Dermis microvascular lymphatic vessel endothelial cell (primary cell): ENCODE measurements at places on chromosomes 6 and 20. TPM values are rescaled to one million over a fixed set of nuclear protein-coding genes. Genes with fewer than 3 reads are reported as not detected.

DNA sequence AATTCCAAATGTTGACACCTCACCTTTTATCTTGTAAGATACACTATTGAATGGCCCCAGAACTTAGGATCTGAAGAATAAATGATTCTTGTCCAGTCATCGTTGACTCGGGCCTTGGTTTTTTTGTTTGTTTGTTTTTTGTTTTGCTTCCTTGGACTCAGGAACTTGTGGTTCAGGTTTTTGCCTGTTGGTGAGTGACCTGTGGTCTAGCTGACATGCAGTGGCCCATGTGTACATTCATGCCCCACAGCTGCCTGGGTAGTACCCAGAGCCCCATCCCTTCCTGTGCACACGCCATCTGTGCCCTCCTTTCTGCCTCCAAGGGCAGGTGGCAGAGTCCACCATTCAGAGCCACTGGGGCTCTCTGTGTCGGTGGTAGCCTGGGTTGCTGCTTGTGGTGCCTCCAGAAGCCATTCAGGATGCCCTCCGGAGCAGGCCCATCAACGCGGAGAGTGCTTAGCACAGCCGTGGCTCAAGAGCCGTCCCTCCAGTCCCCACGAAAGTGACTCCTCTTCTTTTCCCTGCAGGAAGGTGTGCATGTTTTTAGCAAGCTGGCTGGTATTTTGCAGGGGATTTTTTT is 85.9 kb downstream of the SYNJ2 start:
- peak; percentile 35 for DNase-seq

Gene DNAAF9
- total RNA-seq, result 10.5 and 13.9 TPM in 2 replicates

- DNase-seq, result no peak
Observed at GRCh38 chr6:87747646-87748045, 45.6 kb upstream of the AKIRIN2 start.

DNA sequence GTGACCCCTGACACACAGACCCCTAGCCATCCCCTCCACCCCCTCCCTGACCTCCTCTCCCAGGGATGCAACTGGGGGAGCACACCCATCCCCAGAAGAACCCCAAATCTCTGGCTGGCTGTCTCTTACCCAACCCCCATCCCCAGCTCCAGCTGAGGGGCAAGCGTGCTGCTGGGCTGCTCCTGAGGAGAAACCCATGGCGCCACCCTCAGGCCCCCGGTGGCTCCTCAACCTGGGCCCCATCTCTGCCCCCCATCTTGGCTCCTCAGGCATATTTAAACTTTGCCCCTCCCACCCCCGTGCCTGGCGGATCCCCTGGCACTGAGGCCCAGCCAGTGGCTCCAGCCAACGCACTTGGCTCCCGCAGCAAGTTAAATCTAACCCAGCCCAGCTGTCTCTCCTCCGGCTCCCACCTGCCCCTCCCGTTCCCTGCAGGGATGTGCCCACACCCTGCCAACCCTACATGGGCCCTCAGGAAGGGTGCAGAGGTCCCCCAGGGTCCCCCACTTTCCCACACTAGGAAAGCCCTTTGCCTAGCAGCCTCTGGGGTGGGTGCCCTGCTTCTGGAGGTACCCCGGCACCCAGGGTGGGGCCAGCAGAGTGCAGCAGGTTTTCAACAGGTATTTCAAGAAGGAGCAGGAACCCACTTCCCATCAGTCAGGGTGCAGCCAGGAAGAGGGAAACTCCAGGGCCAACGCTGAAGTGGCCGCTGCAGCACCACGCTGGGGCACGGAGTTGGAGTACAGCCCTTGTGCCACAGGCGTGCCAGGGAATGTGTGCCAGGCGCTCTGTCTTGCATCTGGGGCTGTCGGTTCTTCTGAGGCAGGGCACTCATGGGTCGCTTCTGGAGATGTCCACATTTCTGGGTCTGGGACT is 5.3 kb upstream of the OSBPL2 start:
- no peak for DNase-seq

- peak; percentile 35 for DNase-seq
Observed at GRCh38 chr6:21053612-21054011, 519.4 kb downstream of the CDKAL1 start.

GRCh38 chr6:77181749-77182148 is 281.5 kb downstream of the HTR1B start:
- no peak for DNase-seq

Gene RING1
- total RNA-seq, result 17.1 and 26.6 TPM in 2 replicates

DNA sequence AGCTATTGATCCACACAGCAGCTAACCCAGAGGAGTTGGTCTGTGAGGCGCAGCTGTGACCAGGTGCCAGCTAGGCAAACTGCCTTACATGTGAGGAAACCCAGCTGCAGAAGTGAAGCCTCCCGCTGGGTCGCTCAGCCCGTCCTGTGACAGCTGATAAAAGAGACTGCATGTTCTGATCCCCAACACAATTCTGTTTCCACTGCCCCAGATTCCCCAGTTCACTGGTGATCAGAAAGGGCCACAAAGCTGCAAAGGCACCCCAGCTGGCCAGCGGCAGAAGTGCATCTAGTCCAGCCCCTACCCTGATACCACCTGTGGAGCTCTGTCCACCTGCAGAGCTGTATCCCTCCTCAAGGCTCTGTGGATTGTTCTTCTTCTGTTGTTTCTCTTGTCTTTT is 64.5 kb downstream of the CTNNBL1 start:
- no peak for DNase-seq

Gene MYBL2
- total RNA-seq, result 8.6 and 13.0 TPM in 2 replicates

DNA sequence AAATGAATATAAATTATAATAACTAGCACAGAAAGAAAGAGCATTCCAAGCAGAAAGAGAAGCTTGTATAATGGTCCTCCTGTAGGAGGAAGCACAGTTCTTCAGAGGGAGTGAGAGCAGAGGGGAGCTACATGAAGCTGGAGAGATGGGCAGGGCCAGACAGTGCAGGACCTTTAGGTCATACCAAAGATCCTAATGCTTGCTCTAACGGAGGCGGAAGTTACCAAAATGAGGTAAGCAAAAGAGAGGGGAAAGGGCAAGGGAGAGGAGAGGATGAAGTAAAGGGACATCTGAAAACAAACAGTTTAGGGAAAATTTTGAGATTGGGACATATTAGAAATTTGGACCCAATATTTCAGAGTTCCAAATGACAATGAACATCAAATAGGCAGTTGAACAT is 50.2 kb downstream of the HBS1L start:
- no peak for DNase-seq

DNA sequence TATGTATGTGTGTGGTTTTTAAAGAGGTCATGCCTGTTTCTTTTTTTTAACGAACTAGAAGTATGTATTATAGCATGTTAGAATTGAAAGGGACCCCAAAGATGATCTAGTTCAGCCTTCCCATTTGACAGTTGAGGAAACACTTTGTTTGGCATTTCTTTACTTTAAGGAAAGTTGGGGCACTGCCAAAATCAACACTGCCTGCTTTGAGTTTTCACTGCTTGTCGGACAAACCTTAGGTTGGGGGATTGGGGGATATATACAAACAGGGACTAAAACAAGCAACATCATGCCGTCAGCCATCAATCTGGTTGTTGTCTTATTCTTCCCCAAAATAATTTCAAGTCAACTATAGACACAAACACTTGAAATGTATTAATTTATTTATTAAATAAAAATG is 14.1 kb upstream of the CALHM6 start:
- DNase-seq, result peak; percentile 34

DNA sequence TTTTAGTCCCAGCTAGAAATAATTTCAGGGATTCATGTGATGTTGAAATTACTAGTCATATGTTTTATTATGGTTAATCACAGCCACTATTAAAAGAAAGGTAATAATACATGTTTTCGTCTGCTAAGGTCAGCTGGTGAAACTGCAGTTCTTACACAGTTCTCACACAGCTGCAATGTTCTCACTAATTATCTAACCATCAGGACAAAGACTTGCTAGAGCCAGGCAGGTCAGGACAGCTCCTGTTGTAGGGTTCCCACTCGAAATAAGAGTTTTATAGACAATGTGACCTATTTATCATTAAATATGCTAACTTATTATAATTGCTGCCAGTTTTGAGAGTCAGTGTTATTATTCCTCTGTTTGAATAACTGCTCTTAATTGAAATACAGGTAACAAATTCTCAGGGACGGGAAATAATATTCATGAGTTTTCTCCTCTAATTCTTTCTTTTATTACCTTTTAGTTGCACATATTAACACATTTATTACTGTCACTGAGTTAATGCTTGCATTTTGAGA is 97.9 kb downstream of the GJA1 start:
- no peak for DNase-seq

Gene MMP24
- total RNA-seq, result under 0.01 and 0.13 TPM in 2 replicates

Gene APOM
- total RNA-seq, result 0.39 and 0.51 TPM in 2 replicates

Gene EYA2
- total RNA-seq, result not detected in 2 replicates

DNA sequence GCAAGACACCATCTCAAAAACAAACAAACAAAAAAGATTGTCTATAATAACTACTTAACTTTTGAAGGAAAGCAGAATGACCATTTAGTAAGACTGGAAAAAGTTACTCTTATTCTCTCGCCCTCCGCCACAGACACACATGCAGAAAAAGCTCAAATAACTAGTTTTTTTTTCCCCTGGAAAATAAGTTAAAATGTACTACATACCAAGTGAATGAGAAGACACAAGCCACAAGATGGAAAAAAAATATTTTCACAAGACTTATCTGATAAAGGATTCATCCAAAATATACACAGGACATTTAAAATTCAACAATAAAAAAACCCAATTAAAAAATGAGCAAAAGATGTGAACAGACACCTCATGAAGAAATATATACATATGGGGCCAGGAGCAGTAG is 31.9 kb downstream of the NUDT3 start:
- no peak for DNase-seq

DNA sequence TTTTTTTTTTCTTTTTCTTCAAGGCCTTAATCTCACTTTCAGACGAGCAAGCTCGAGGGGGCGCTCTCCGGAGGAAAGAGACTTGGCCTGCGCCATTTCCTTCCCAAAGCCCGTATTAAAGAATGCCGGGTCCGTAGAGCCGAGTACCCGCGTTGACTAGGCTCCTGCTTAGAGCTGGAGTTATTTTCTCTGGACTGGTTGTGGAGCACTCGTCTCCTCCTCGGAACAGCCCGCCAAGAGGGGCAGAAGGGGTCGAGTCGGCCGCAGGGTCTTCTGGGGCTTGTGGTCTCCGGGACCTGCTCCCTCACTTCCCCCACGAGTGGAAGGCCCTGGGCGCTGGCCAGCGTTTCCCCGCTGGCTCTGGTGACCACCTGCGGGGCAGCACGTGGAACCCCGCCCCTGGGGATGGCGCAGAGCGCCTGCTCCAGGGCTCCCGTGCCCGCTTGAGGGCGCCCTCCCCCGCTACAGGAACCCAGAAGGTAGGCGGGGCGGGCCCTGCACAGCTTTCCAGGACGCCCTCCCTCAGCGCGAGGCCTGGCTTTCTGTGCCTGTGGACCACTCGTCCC is 2.7 kb upstream of the MEI4 start:
- DNase-seq, result peak; percentile 7

Gene NR2E1
- total RNA-seq, result not detected in 2 replicates

DNA sequence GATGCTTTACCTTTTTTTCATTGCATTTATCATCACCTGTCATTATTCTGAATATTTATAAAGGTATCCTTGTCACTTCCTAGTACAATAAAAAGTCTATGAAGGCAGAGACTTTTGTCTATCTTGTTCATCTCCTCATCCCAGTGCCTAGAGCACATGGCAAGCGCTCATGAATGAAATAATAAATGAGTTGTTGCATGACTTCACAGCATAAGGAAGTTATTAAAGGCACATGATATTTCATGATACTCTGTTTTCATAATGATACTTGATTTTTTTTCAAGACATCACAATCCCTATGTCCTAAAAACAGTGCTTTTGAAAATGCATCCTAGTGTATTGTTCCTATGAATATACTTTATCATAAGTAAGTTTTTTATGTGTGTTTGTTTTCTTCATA is 310.6 kb upstream of the RSPO3 start:
- no peak for DNase-seq

DNA sequence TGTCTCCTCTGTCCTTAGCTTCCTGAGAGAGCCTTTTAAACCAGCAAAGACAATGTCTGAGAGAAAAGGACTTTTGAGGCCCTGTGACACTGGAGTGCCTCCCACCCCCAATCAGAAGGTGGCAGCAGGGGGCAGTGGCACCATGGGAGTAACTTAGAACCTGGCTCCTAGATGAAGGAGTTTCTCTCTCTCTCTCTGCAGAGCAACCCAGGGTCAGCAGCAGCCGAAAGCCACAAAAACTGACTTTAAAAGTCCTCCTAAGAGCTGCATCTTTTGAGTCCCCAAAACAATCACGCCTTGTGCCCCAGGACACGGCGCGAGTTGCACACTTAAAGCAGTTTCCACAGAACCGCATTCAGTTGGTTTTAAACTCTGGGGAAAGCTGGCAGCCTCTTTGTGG is 5.3 kb upstream of the TCP11 start:
- DNase-seq, result no peak

DNA sequence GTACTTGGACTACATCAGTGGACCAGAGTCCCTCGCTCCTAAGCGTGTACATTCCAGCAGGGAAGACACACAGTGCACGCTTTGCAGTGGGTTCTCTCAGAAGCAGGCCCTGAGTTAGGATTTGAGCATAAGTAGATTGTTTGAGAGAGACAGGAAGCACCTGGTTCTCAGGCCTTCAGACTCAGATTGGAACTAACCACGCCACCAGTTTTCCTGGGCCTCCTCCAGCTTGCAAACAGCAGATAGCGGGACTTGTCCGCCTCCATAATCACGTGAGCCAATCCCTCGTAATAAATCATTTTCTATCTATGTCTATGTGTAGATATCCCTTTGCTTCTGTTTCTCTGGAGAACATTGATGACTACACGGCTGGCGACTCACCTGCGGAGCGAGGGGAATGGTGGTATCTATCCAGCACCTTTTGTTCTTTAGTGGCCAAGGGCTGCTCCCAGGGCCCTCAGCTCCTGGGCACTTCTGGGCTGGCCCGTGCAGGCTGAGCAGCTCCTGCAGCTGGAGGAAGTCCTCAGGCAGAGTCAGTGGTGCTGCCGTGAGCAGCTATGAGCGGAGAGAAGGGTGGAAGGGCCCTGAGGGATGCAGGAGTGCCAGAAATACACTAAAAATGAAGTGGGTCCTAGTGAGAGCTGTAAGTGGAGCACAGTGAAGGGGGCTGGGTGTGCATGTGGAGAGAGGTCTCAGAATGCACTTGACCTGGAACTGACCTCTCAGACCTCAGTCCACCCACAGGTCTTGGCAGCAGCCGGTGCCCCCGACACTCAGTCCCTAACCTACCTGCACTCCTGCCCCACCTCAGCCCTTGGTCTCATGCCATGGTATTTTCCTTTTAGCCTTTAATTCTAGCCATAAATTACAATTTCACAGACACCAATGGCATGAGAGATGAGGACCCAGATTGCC is 76.9 kb downstream of the STK35 start:
- no peak for DNase-seq

Gene TRIM15
- total RNA-seq, result not detected in 2 replicates

DNA sequence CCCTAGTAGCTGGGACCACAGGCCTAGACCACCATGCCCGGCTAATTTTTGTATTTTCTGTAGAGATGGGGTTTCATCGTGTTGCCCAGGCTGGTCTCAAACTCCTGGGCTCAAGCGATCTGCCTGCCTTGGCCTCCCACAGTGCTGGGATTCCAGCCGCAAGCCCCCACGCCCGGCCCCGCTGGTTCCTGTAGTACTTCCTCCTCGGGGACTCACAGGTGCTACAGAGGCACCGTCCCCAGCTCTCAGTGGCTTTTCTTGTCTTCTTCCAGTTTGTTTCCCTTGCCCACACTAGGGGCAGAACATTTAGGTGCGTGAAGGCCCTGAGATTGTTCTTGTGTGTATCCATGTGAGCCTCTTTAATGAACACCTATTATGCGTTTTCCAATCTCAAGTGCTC is 773 bp upstream of the ZBP1 start:
- no peak for DNase-seq
